ENCODE measurements at places on chromosomes 3 and 15. TPM values are rescaled to one million over a fixed set of nuclear protein-coding genes. Genes with fewer than 3 reads are reported as not detected.

DNA sequence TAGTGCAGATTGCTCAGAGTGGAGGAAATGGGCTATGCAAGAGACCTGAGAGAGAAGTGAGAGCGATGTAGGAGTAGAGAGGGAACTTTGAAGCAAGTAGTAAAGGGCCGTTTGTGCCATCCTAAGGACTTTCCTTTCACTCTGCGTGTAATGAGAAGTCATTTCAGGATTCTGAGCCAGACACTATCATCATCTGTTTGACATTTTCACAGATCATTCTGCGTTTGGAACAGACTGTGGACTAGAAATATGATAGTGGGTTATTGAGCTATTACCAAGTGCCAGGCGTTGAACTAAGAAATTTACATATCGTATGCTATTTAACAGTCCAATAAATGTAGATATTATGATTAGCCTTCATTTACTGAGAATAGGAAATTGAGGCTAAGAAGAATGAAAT, 150.0 kb upstream of the ROBO2 start:
- DNase-seq = no peak

DNA sequence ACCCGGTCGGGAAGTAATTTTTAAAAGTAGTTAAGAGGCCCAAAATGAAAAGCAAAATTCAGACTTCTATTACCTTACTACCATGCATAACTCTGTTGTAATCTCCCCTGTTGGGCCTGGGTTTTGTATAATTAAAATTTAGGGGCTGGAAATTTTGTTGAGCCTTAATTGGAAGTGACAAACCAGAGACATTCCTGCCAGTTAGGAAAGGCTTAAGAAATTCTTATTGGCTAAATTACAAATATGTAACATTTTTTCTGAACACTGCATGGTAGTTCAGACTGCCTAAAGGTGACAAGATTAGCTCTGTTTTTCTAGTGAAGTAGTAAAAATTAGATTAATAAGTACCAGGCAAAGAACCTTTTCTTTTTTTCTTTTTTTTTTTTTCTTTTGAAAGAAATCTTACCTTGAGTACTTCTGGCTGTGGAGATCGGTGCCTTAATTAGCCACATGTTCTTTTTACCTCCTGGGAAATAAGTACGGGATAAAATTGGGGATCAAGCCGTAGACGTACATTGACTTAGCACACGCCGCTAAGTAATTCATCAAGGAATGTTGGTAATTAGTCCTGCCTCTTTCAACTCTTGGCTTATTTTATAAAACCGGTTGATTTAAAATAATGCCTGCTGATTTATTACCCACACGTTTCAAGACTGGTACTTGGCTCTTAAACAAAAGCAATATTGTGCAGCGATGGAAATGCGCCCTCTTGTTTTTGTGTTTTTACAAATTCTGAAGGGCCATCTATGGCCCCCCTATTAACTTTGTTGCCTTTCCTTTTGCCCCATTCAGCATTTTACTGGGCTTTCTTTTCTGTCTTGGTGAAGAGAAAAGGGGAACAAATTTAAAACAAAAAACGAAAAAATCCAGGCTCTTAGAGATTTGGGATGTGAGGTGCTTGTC, 111.2 kb upstream of the SAMMSON start:
- no peak for DNase-seq

- peak; percentile 84 for DNase-seq
Observed at GRCh38 chr15:93072411-93073394, 16.3 kb downstream of the RGMA start.

GRCh38 chr3:112651071-112651470, 10.1 kb upstream of the CCDC80 start:
- DNase-seq = no peak

GRCh38 chr15:72907733-72908132, 124.2 kb upstream of the ADPGK start:
- DNase-seq = no peak

GRCh38 chr3:194685718-194686413, at the start of gene FAM43A:
Gene FAM43A, plus strand, starts transcription at chr3:194685883. Its CDS starts 944 bp downstream, at chr3:194686827.
- peak; percentile 77 for DNase-seq

GRCh38 chr3:130748981-130749380, 2.4 kb upstream of the PIK3R4 start:
- DNase-seq = no peak

The DNAH1 gene
- polyA plus RNA-seq = 8.1 TPM

The TMC3 gene
- 0.05 TPM for polyA plus RNA-seq

The CFAP161 gene
- 0.12 TPM for polyA plus RNA-seq

The ANKRD34C gene
- polyA plus RNA-seq = 0.11 TPM

The ACSBG1 gene
- 0.12 TPM for polyA plus RNA-seq

The ITIH4 gene
- polyA plus RNA-seq = 249 TPM

The FSTL1 gene
- 7.3 TPM for polyA plus RNA-seq

The FGF7 gene
- polyA plus RNA-seq = 3.6 TPM

The RGMA gene
- 6.3 TPM for polyA plus RNA-seq

The ZDHHC23 gene
- polyA plus RNA-seq = 3.8 TPM

The DUOX2 gene
- polyA plus RNA-seq = 0.15 TPM
